ENCODE measurements at places on chromosomes 1 and 21. TPM values are rescaled to one million over a fixed set of nuclear protein-coding genes. Genes with fewer than 3 reads are reported as not detected.

GRCh38 chr1:174766727-174767126 lies 233.0 kb upstream of the CACYBP start:
- no peak for DNase-seq

GRCh38 chr1:36135796-36136195 lies 10.8 kb upstream of the COL8A2 start:
- DNase-seq: no peak

Gene TSPAN1
- 0.68 TPM for total RNA-seq

Gene KRTAP13-2
- total RNA-seq: not detected

Gene C8A
- total RNA-seq: not detected

Data from osteocyte (in vitro differentiated cells).